HepG2 (cell line): ENCODE measurements at places on chromosomes 5 and 9. TPM values are rescaled to one million over a fixed set of nuclear protein-coding genes. Genes with fewer than 3 reads are reported as not detected.

- H3K4me1 ChIP-seq = peaks cover 8% of the 10 kb centered on the region
- no peaks in the 10 kb centered on the region for H3K36me3 ChIP-seq
- H3K27ac ChIP-seq = no peak overlapping the region
- no peaks in the 10 kb centered on the region for H3K27me3 ChIP-seq
- H3K4me3 ChIP-seq = no peak overlapping the region
- DNase-seq = no peak
Measured at GRCh38 chr9:21251190-21251589, 11.4 kb upstream of the IFNA14 start.

Gene GCNT4
- 0.22 and 0.27 TPM in 2 replicates for total RNA-seq

Gene ARAP3
- total RNA-seq = 0.07 TPM in 1 of 2 replicates, not detected in the other

Gene DDX4
- not detected in 2 replicates for total RNA-seq
